ENCODE measurements at places on chromosomes 1 and 21. TPM values are rescaled to one million over a fixed set of nuclear protein-coding genes. Genes with fewer than 3 reads are reported as not detected.

Gene KIF14
- 0.13 TPM for total RNA-seq

Gene CACNA1S
- total RNA-seq = not detected

- H3K27me3 ChIP-seq = no peaks in the 10 kb centered on the region
- no peaks in the 10 kb centered on the region for H3K36me3 ChIP-seq
- H3K4me3 ChIP-seq = no peak overlapping the region
- DNase-seq = no peak
- no peaks in the 10 kb centered on the region for H3K4me1 ChIP-seq
- H3K27ac ChIP-seq = no peak overlapping the region
Observed at GRCh38 chr1:233193741-233194140, 101.8 kb downstream of the PCNX2 start.

DNA sequence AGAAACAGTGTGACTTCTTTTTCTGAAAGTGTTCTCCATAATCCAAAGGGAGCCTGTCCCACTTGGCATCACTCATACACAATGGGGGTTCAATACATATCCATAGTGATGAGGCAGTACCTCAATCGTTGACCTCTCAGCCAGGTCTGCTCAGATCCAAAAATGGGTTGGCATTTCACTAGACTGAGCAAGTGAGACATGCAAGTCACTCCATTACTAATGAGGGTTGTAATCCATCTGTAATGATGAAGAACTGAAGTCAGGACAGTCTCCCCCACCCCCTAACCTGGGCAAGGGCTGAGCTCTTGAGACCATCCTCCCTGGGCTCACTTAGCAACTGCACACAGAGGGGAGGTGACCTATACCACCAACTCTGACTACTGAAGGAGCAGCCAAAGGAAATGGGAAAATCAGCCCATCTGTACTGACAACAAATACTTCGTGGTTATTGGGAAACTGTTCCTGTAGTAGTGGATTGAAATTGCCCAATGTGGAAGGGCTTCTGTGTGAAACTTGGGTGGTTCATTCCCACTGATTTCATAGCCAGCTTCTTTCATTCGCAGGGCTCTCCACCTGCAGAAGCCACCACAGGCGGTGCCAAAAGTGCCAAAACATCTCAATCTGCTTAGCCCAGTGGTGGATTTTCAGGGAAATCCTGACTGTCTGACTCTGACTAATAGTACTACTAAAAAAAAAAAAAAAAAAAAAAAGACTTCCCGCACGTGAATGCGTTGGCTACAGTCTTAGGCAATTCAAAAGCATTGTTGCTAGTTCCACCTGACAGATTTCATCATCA is 5.0 kb downstream of the NGF start:
- peaks cover 12% of the 10 kb centered on the region for H3K4me1 ChIP-seq
- H3K27me3 ChIP-seq = no peaks in the 10 kb centered on the region
- H3K4me3 ChIP-seq = no peak overlapping the region
- H3K36me3 ChIP-seq = no peaks in the 10 kb centered on the region

- H3K36me3 ChIP-seq = no peaks in the 10 kb centered on the region
- H3K4me3 ChIP-seq = no peak overlapping the region
- no peak for DNase-seq
- H3K4me1 ChIP-seq = no peaks in the 10 kb centered on the region
- no peaks in the 10 kb centered on the region for H3K27me3 ChIP-seq
Observed at GRCh38 chr1:101333186-101333585, 96.4 kb downstream of the S1PR1 start.

DNA sequence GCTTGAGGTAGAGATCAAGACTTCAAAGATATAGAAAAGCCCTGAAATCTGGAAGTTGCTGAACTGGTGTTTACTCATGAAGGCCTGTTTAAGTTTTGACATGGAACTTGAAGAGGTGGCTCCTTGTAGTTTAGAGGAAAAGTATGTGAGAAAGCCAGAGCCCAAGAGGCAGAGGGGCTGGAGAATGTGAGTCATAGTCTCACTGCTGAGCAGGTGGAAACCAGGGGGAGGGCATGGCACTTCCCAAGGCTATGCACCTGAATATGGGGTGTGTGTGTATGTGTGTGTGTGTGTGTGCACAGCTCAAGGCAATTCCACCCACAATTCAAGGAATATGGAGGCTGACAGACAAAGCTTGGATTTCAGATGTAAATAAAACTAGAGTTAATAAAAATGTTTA is 46.8 kb upstream of the C1orf198 start:
- H3K27ac ChIP-seq = no peak overlapping the region
- no peak for DNase-seq
- no peaks in the 10 kb centered on the region for H3K27me3 ChIP-seq
- no peak overlapping the region for H3K4me3 ChIP-seq

DNA sequence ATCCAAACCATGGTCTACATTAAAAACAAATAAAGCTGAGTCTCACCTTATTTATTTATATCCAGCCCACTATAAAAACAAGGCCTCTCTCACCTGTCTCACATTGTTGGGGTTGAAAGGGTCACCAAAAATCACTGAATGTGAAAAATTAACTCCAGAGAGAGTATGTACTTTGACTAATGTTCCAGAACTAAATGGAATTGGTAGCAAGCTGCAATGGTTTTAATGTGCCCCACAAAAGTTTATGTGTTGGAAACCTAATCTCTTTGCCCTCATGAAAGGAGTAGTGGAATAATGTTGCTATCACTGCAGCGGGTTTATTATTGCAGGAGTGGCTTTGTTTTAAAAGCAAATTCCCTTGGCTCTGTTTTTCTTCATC is 230.3 kb downstream of the LTN1 start:
- no peak overlapping the region for H3K27ac ChIP-seq
- no peaks in the 10 kb centered on the region for H3K27me3 ChIP-seq
- no peak overlapping the region for H3K4me3 ChIP-seq
- no peaks in the 10 kb centered on the region for H3K4me1 ChIP-seq
- no peaks in the 10 kb centered on the region for H3K36me3 ChIP-seq
